ENCODE measurements at places on chromosomes 1 and 21. TPM values are rescaled to one million over a fixed set of nuclear protein-coding genes. Genes with fewer than 3 reads are reported as not detected.

The CYYR1 gene
- not detected for total RNA-seq

The SVBP gene
- total RNA-seq = 18.8 TPM

The PCSK9 gene
- not detected for total RNA-seq

The AIM2 gene
- total RNA-seq = 224 TPM

The ETNK2 gene
- 1.9 TPM for total RNA-seq

The NUAK2 gene
- total RNA-seq = 4.4 TPM

The BRWD1 gene
- total RNA-seq = 29.4 TPM

The AHDC1 gene
- total RNA-seq = 12.1 TPM

The MYBPH gene
- total RNA-seq = not detected

The NES gene
- 0.07 TPM for total RNA-seq

The BSND gene
- not detected for total RNA-seq

The ZNF436 gene
- 4.6 TPM for total RNA-seq

The LCE6A gene
- total RNA-seq = not detected

The MYOM3 gene
- not detected for total RNA-seq

The CELA3B gene
- not detected for total RNA-seq

The A3GALT2 gene
- not detected for total RNA-seq

The MCOLN2 gene
- 42.1 TPM for total RNA-seq

The LYPD8 gene
- total RNA-seq = not detected

The SYTL1 gene
- total RNA-seq = 27.3 TPM
